ENCODE measurements at places on chromosomes 7 and 10.

DNA sequence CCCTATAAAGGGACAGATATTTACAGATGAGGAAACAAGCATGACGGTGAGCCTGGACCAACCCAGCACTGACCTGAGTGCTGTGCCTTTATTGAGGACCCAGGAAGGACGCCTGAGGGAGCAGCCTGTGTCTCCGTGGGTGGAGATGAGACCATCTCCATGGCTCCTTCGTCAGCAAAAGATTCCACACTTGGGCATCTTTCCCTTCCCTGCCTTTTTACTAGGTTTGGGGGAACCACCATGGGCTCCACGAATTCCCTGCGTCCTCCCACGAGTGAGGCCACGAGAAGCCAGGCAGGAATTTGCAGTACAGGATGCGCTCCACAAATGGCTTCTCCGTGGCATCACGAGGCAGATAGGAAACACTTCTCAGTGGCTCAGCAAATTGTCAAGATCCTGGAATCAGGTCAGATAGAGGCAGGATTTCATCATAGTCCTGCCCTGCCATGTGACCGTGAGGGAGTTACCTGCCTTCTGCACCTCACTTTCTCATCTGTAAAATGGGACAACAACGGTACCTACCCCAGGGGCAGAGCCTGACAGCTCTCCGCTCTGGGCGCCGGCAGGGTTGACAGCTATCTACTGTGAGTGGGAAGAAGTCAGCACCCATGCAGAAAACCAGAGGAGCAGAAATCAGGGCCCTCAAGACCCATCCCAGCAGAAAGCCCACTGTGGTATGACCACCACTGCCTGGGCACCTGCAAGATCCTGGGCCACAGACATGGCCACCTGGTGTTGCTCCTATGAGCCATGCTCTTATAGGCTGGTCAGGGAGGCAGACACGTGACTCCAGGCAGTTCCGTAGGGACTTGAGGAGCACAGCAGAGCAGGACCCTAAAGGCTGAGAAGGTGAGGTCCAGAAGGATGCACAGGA lies 80.1 kb downstream of the GRID1 start:
- no peak for DNase-seq

- no peak for DNase-seq
Measured at GRCh38 chr7:74224511-74224832, 14.7 kb downstream of the LAT2 start.

- DNase-seq: no peak
Measured at GRCh38 chr7:2812831-2813230, 31.3 kb downstream of the GNA12 start.

GRCh38 chr7:821688-822087 lies 10.6 kb upstream of the SUN1 start:
- no peak for DNase-seq

GRCh38 chr7:63789378-63790176 lies 209.1 kb upstream of the ZNF722 start:
- peak; percentile 5 for DNase-seq

GRCh38 chr10:34286136-34286739 lies 528.9 kb downstream of the PARD3 start:
- no peak for DNase-seq

GRCh38 chr7:92755680-92756079 lies 80.7 kb downstream of the CDK6 start:
- DNase-seq: no peak

DNA sequence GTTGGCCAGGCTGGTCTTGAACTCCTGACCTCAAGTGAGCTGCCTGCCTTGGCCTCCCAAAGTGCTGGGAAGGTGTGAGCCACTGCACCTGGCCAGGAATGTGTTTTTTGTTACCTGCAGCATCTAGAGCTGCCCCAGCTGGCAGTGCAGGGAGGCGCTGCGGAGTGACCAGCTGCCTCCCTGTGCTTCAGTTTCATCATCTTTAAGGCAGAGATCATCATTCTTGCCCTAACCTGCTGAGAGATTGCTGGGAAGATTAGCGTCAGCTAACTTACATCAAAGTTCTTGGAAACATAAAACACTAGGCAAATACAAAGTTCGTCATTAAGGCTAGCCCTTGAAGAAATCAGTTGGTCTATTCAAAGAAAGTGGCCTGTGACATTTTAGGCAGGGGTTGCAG lies 2.3 kb downstream of the ZNF282 start:
- DNase-seq: no peak

DNA sequence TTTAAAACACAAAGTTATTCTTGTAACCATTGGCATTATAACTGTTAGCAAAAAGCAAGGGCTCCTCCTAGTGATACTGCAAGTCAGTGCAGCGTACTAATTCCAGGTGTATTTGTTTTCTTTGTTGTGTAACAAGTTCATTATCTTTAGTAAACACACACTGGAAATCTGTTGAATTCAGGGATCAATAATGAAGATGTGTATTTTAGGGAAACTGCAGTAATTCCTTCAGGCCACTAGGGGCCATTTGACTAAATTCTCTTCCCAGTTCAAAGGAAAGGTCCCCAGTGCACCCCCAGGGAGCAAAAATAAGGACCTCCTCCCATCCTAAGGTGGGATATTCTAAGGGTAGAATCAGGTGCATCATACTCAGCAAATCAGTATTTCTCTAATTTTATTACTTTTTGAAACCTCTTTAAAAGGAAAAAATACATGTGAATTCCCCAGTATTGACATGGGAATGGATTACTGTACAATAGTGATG lies 158.6 kb upstream of the LYZL1 start:
- no peak for DNase-seq

DNA sequence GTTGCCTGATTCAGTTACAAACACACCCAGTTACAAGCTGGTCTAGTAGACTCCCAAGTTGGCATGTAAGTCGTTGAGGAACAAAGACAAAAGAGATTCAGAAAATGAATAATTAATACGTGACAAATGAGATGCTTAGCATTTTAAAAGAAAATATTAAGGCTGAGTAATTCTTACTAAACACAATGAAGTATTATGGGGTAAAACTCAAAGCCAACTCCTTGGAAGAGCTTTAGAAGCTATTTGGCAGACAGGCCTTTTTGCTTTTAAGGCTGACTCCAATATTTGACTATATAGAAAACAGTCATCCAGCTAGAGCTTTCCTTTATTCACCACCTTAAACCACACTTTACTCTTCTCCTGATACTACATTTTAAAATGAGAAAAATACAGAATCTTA lies 5.4 kb downstream of the TRDMT1 start:
- DNase-seq: no peak

DNA sequence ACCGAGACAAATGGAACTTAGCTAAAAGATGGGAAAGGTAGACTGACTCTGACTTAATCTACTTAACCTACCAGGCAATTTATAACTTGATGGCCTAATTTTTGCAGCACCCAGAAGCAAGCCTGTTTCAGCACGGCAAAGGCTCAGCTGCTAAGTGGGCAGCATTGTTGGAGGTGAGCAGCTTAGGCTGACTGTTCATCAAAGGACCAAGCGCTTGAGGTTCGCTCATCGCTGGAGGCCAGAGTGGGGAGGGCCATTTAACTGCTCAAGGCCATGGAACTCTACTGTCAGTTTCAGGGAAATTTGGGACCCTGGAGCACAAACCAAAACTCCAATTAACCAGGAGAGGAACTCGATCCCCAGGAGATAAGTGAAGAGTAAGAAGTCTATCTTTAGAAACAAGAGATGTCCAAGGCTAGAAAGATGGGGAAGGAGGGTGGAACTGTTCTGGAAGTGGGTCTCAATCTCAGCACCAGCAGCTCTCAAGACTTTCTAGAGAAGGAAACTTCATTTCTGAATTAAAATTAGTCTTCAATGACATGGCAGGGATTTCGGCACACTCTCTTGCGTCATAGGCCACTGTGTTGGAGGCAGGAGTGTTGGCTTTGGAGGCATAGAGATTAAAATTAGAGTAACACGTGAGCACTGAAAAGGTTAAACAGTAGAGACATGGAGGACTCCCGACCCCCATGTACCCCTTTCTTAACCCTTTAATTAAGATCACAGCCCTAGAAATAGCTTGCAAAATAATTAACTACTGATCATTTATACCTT lies 43.1 kb downstream of the EGFR start:
- DNase-seq: no peak

DNA sequence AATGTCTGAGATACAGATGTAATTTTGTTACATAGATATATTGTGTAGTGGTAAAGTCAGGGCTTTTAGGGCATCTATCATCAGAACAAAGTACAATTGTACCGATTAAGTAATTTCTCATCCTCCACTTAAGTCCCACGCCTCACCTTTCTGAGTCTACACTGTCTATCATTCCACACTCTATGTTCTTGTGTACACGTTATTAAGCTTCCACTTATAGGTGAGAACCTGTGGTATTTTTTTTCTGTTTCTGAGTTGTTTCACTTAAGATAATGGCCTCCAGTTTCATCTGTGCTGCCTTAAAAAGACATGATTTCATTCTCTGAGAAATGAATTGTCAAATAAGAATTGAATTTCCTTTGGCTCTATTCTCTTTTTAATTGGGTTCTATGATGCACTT lies 15.5 kb upstream of the OSBPL3 start:
- no peak for DNase-seq

- DNase-seq: no peak
Measured at GRCh38 chr7:27905951-27906350, 166.0 kb downstream of the TAX1BP1 start.

DNA sequence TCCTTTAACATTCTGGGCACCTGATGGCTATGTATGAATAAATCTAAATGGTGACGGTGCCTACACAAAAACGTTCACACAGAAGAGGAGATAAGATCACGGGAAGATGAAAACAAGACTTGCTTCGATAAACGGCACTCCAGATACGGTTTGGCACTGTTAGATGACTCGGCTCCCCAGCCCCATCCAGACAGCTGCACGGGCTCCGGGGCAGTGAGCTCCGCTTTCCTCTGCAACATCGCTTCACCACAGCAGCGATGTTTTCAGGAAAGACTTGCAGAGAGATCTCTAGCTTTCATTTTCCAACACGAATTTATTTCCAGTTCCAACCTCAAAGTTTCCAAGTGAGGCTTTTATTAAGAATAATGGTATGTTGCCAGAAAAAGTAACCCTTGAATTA lies 132.1 kb downstream of the KLF6 start:
- DNase-seq: no peak

DNA sequence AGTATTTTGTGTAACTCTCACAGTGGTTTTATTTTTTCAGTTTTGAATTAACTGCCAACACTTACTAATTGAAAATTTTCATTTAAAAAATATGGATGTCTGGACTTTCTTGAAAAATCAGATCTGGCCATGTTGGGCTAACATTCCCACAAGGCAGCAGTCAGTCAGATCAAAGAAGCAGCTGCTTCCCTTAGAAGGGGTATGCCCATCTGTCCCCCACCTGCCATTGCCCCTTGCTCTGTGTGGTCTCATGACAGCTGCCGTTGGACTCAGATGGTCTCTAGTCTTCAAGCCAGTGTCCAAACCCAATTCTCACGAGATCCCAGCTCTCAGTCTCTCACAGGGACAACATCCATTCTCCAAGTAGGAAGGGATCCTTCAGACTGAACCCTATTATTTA lies 212.1 kb upstream of the GHITM start:
- DNase-seq: no peak

DNA sequence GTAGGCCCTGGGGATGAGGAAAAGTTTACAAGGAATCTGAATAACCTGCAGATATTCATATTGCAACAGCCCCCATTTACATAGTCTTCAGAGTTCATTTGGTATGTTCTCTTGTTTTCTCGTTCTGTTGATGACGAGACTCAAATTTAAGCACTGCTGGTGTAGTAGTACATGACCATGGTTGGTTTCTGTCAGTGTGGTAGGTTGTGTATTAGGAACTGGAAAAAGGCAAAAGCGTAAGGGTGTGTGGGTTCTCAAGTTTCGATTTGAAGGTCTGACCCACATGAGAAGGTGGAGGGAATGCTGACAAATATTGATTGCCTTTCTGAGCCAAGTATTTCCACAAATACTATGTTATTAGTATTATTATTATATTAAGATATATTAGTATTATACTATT lies 151.7 kb downstream of the AUTS2 start:
- no peak for DNase-seq

GRCh38 chr7:116546054-116546453 lies 21.2 kb downstream of the CAV1 start:
- no peak for DNase-seq

GRCh38 chr7:27808626-27809025 lies 68.7 kb downstream of the TAX1BP1 start:
- no peak for DNase-seq

GRCh38 chr7:69825113-69825972 lies 227.1 kb downstream of the AUTS2 start:
- DNase-seq: no peak

DNA sequence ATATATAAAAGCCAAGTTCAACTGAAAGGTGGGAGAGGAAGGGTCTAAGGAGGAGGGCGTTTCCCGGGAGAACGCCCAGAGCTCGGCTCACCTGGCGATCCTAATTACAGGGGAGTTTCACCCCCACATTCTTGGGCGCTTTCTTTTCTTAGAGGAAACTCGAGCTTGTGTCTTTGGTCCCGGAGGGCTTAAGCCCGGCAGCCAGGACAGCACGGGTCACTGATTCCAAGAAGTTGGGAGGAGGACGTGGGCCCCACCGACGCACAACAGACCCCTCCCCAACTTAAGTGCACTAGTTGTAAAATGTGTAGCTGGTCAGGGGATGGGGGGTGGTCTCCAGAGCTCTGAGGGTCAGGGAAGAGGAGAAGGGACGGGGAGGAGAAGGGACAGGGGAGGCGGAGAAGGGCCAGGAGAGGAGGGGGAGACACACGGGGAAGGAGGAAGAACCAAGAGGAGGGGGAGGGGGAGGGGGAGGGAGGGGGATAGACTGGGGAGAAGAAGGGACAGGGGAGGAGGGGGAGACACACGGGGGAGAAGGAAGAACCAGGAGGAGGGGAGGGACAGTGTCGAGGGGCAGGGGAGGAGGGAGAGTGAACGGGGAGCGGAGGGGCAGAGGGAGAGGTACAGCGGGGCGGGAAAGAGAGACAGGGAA lies 874 bp downstream of the BAIAP2L1 start:
- no peak for DNase-seq

DNA sequence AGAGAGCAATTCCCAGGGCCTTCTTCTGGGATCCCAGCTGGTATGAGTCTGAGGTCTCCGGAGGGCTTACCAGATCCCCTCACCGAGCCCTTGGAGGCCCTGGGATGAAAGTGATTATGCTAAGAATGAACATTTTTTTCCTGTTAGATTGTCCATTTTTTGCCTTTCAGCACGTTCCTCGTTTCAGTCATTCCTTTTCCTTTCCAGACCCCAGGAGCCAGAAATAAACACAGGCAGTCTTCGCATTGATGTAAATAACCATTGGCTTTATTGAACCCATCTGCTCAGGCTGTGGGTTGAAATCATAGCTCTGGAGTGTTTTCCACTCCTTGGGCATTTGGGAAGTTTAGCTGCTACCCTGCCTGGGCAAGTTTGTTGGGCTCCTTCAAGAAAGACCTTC lies 320.9 kb upstream of the AUTS2 start:
- no peak for DNase-seq
